ENCODE measurements at places on chromosomes 6 and 20.
A peak's percentile ranks its signal among the peaks of the same experiment; 100 is the strongest.

GRCh38 chr6:169420912-169421543 lies 167.4 kb upstream of the THBS2 start:
- H3K36me3 ChIP-seq = peaks cover 25% of the 10 kb centered on the region
- DNase-seq = peak; percentile 74
- no peak overlapping the region for H3K4me3 ChIP-seq
- H3K4me1 ChIP-seq = peaks cover 4% of the 10 kb centered on the region

GRCh38 chr20:32642257-32643046 lies 31.3 kb downstream of the C20orf203 start:
- H3K36me3 ChIP-seq = no peaks in the 10 kb centered on the region
- no peak for DNase-seq
- no peak overlapping the region for H3K4me3 ChIP-seq
- H3K27ac ChIP-seq = no peak overlapping the region

- no peaks in the 10 kb centered on the region for H3K36me3 ChIP-seq
- H3K27me3 ChIP-seq = no peaks in the 10 kb centered on the region
- H3K4me3 ChIP-seq = no peak overlapping the region
- no peak overlapping the region for H3K27ac ChIP-seq
Measured at GRCh38 chr6:1906609-1907008, 296.9 kb downstream of the FOXC1 start.

DNA sequence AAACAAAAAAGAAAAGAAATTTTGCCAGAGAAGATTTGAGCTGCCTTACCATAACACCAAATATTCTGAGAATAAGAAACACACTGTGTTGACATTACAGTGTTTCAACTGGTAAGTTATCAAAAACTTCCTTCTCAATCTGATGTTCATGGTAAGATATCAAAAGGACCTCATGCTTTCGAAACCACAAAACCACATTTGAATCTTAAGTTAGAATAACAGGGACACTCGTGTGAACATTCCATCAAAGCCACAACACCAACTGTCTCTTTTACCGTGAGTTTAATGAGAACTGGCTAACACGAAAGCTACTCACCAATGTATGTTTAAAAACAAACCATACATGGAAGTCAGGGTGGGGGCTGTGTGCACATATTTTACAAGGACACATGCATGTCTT lies 73.0 kb upstream of the OPRM1 start:
- H3K27ac ChIP-seq = no peak overlapping the region
- no peak for DNase-seq
- no peaks in the 10 kb centered on the region for H3K4me1 ChIP-seq
- H3K4me3 ChIP-seq = no peak overlapping the region
- H3K36me3 ChIP-seq = no peaks in the 10 kb centered on the region

DNA sequence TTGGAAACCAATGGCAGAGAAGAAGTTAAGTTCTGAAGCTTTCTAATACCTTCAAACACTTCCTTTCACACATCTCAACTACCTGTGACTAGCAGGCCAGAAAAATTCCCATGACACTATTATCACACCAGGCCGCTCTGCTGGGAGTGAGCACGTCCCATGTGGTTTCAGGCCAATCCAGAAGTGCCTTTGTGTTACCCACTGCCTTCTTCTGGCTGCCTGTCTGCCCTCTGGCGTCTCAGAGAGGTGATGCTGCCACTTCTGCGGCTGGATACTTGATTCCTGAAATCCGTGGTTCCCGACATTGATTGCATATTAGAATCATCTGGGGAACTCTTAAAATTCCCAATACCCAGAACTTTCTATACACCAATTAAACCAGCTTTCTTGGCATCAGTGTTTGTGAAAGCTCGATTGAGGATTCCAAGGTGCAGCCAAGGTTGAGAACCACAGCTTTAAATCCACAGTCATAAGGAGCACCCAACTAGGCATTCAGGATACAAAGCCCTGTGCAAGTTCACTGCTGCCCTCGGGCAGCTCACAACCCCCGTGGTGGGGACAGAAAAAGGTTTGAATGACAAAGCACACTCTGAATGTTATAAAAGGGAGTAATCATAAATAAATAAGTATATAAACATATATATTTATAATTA lies 65.6 kb downstream of the STMND1 start:
- no peaks in the 10 kb centered on the region for H3K27me3 ChIP-seq
- H3K4me1 ChIP-seq = peaks cover 7% of the 10 kb centered on the region
- no peak overlapping the region for H3K4me3 ChIP-seq

DNA sequence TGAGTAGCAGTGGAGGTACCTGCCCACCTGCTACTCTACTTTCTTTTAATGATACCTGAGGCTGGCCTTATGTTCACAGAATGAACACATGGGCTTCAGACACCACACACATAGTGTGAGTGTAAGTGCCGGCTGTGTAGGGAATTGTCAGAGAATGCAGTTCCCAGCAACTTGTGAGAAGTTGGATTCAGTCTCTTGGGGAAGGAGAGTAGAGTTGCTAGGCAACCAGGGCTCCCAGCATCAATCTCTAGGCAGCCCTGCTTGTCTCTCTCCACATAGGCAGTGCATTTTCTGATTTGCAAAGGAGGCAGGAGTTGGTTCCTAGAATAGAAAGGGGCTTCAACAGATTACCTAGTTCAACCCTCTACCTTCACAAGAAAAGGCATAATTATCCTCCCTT lies 74.1 kb downstream of the BFSP1 start:
- no peaks in the 10 kb centered on the region for H3K36me3 ChIP-seq
- no peak for DNase-seq
- no peaks in the 10 kb centered on the region for H3K27me3 ChIP-seq
- no peaks in the 10 kb centered on the region for H3K4me1 ChIP-seq
- no peak overlapping the region for H3K27ac ChIP-seq

DNA sequence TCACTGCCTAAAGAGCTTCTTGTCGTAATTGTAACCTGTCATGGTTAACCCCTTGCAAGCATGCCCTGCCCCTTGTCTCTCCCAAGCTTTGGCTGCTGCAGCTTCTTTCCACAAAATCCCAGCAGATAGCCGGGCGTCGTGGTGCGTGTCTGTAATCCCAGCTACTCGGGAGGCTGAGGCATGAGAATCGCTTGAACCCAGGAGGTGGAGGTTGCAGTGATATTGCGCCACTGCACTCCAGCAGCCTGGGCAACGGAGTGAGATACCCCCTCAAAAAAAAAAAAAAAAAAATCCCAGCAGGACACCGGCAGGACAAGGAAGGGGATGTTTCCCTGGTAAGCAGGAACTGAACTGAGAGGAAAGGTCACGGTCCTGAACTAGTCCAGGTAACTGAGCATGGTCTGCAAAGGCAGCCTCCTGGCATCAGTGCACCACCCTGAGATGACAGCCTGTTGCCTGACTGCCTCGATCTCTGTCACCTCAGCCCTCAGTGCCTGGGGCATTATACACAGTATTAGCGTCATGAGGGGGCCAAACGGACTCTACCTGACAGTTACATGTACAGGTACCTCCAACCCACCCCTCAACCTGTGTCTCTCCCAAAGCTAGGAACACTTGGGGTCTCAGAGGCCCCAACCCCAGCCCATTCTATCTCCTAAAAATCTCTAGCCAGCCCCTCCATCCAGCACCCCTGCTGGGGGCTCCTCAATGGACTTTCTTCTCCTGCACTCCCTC lies 1.8 kb downstream of the LZTS3 start:
- H3K4me1 ChIP-seq = peaks cover 44% of the 10 kb centered on the region
- peaks cover 7% of the 10 kb centered on the region for H3K27me3 ChIP-seq
- H3K36me3 ChIP-seq = no peaks in the 10 kb centered on the region
- H3K27ac ChIP-seq = no peak overlapping the region
- DNase-seq = no peak

- DNase-seq = no peak
- no peak overlapping the region for H3K4me3 ChIP-seq
- peak overlapping the region; percentile 17 for H3K27ac ChIP-seq
- H3K36me3 ChIP-seq = peaks cover 38% of the 10 kb centered on the region
Measured at GRCh38 chr20:38043512-38044300, 10.2 kb downstream of the RPRD1B start.

GRCh38 chr6:86255973-86256372 lies 613.3 kb upstream of the SYNCRIP start:
- no peak overlapping the region for H3K4me3 ChIP-seq
- DNase-seq = no peak
- H3K27ac ChIP-seq = no peak overlapping the region

DNA sequence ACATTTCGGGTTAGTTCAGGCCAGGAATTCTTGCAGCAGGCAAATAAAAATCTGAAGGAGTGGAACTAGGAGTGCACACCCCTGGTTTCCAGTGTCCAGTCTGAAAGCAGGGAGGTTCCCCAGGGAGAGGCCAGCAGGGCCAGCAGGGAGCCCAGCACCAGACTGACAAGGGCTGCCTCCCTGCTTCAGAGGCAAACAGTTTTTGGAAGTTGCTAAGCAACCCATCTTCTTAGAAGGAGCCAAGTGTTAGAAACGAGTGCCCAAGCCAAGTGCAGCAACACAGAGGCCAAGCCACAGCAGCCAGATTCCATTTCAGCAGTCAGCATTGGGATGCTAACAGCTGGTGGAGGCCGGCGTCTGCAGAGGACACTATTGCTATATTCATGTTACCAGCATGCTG lies 179.1 kb downstream of the SYNDIG1 start:
- H3K4me3 ChIP-seq = no peak overlapping the region
- H3K27ac ChIP-seq = no peak overlapping the region
- no peaks in the 10 kb centered on the region for H3K27me3 ChIP-seq
- no peak for DNase-seq

Measured in WTC11 (cell line).